ENCODE measurements at places on chromosomes 6 and 20. TPM values are rescaled to one million over a fixed set of nuclear protein-coding genes. Genes with fewer than 3 reads are reported as not detected.

DNA sequence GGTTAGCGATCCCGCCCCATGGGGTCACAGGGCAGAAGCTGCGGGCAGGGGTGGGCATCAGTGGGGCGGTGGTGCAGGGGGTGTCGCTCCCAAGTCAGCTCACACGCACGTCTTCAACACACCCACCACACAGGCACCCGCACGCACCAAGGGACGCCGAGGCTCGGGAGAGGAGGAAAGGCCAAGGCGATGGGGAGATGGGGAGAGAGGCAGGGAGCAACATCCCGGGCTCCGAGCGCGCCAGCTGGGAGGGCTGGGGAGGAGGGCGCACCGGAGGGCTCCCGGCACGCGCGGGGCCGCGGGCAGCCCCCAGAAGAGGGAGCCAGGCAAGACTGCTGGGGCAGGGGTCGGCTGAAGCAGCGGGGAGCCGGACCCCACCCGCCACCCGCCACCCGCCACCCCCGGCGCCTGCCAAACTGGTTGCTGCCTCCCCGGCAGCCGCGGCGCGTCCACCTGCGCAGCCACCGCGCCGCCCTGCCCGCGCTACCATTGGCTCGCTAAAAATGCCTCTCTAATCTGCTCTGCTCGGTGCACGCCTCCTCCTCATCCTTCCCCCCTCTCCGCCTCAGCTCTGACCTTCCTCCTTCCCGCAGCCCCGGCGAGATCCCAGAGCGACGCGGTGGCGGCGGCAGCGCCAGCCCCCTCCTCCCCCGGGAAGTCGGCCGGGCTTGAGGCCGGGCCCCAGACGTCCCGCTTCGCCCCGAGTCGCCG, at the start of gene PACSIN1:
TSS of gene PACSIN1 (plus strand) at position 546 of the 711 bp plus-strand sequence. CDS start 60,230 bp downstream, outside the sequence.
- no peak for DNase-seq

SLC52A3 gene
- polyA plus RNA-seq = 0.61 TPM

GRCh38 chr20:10369723-10370090, 64.3 kb downstream of the MKKS start:
- no peak for DNase-seq

DNA sequence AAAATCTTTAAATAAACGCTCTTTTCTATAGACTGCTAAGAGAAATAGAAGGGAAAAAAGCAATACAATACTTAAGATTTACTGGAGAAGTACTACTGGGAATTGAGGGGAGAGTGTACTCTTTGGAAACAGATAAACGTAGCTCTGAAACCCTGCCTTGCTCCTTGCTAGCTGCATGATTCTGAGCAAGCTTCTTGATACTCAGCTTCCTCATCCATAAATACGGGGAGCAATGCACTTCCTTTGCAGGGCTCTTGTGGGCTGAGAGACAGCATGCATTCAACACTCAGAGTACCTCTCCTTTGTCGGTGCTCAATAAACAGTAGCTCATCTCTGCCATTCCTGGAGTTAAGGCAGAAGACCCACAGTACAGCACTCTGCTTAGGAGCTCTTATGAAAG, 159.7 kb downstream of the BTBD9 start:
- DNase-seq = no peak

HLA-G gene
- polyA plus RNA-seq = 5.2 TPM

COL21A1 gene
- 148 TPM for polyA plus RNA-seq

DNA sequence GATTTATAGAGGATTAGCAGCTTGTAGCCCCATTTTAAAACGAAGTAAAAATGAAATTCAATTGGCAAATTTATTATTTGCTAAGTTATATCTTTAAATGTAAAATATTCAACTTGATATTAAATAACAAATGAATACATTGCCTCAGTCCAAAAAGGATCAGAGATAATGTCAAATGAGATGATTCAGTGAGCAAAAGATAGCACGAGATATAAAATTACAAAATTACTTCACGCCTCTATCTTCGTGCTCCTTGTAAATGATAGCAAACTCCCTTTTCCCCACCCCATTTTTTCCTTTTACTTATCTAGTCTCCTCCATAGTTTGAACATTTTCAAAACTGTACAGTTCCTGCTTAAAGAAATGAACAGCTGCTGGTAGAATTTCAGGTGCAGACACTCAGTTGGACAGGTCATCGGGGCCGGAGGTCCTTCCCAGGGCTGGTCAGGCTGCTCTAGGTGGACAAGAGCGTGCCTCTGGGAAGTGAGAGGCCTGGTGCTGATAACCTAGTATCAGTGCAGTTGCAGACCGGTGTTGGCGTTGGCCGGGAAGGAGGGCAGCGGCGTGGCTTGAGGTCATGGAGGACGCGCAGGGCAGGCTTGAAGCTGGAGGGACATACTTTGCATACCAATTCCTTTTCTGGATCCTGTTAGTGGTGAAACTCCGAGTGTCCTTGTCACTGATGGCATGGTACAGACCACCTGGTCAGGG, 83.9 kb downstream of the CDC5L start:
- DNase-seq = no peak

TMC2 gene
- 0.37 TPM for polyA plus RNA-seq

MMP24OS gene
- polyA plus RNA-seq = 31.9 TPM

MRAP2 gene
- 5.7 TPM for polyA plus RNA-seq

- DNase-seq = no peak
Observed at GRCh38 chr6:82348130-82348529, 15.5 kb upstream of the TPBG start.

GRCh38 chr6:78936515-78936914, 69.2 kb downstream of the IRAK1BP1 start:
- DNase-seq = no peak

- no peak for DNase-seq
Observed at GRCh38 chr20:532530-532929, 11.1 kb downstream of the CSNK2A1 start.

DNA sequence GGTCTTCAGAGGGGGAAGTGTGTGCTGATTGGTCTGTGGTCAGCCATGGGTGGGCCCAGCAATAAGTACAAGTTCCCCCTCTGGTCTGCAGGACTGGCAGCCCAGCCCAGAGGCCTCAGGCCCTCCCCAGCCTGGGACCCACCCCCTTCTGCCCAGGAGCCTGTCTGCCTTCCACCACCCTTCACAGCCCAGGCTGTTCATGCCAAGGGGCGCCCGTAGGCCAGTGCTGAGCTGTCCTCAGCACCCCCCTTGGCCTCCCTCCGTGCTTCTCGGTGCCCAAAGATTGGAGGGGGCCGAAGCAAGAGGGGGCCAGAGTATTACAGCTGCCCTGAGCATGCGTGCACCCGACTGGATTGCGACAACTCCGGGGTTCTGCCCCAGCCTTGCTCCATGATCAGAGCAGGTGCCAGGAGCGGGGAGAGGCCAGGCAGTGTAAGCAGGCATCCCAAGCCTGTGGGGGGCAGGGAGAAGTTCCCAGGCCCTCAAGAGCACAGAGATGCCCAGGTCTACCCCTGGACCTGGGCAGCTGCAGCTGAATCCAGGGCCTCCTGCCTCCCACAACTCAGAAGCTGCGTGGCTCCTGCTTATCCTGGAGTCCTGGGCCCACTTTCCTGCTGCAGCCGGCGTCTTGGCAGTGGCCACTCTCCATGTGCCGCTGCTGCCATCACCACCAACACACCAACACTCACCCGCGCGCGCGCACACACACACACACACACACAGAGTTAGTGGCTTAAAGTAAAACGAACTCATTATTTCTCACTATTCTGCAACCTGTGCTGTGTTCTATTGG, 33.3 kb downstream of the CST9L start:
- DNase-seq = no peak

- no peak for DNase-seq
Observed at GRCh38 chr6:76275746-76276145, 203.3 kb upstream of the IMPG1 start.

CTAGE9 gene
- not detected for polyA plus RNA-seq

- DNase-seq = no peak
Observed at GRCh38 chr6:169173532-169174268, 79.9 kb downstream of the THBS2 start.

DNA sequence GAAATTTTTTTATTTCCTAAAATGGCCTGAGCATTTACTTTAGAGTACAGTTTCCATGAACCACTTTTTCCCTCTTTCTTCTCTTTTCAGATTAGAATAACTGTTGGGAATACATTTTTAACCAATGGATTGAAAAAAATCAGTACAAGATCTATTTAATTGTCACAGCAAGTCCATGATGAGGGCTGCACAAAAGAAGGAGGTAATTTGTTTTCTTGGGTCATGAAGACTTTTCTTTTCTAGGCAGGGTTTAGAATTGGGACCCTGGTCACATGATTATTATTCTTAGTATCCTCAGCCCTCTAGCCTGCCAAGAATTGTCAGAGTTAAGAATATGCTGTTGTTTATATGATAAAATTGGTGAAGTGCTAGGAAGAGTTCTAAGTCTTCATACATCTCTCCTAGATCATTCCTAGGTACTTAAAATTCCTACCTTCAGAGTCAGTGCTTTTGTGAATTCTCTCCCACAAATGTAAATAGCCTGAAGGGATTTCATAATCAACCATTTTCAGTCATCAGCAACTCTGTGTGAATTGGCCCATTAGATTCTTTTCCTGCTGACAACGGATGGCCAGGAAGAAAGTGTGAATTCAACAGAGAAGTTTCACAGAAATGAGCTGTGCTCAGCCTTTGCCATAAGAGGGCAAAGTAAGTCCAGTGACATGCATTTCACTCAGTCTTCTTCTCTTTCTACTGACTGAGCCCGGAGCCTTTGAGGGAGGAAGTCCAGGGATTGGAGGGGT, 32.4 kb upstream of the TPBG start:
- DNase-seq = no peak

GGT7 gene
- polyA plus RNA-seq = 38.8 TPM

GRCh38 chr6:137995371-137995770, 111.8 kb downstream of the PERP start:
- no peak for DNase-seq

GRCh38 chr20:58555078-58555765, 40.0 kb upstream of the APCDD1L start:
- DNase-seq = no peak

DNA sequence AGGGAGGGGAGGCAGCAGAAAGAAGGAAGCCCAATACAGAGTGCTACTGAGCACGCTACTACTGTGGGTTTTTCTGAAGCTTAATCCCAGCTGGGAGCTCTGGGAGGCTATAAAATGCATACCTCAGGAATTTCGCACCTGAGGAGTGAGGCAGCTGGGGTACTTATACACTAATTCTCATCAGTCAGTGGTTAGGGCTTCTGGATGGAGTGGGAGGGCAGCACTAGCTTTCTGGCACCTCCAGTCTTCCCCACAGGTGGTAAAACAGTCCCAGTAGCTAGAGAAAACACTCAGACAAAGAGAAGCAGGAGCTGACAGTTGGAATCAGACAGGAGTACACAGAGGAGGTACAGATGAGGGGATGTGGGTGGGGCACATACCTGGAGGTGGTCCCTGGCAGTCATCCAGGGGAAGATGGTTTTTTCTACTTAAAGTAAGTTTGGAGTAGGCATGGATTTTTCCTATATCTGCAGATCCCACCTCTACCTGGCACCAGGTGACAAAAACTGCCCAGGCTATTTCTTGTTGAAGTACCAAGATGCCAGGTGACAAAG, 37.8 kb downstream of the CPXM1 start:
- DNase-seq = no peak

DNA sequence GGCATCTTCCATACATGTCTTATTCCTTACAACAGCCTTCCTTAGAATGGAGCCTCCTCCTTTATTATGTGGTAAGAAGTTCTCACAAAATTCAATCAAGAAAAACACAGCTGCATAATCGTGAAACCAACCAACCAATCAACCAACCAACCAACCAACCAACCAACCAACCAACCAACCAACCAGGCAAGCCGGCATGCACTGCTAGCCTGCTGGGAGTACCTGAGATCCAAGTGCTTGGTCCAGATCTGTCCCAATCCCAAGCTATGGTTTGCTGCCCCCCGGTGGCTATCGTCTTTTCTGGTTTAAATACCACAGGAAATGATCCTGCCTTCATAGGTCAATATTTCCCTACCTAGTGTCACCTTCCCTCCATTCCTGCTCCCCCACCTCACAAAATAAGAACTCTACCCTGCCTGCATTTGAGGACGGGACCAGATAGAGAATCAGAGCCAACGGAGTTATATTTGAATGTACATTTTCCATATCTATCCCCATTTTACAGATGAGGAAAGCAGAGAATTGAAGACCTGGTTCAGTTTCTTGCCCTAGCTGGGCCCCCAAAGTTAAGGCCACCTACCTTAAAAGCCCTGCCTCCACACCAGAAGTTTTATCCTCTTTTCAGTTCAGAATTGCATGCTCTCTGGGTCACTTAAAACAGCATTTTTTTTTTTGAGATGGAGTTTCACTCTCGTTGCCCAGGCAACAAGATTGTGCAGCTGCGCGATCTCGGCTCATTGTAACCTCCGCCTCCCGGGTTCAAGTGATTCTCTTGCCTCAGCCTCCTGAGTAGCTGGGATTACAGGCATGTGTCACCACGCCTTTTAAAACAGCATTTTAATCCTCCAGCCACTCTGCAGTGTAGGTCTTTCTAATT, 27.1 kb downstream of the RAB44 start:
- peak; percentile 45 for DNase-seq

BMP7 gene
- polyA plus RNA-seq = 15.8 TPM

DNA sequence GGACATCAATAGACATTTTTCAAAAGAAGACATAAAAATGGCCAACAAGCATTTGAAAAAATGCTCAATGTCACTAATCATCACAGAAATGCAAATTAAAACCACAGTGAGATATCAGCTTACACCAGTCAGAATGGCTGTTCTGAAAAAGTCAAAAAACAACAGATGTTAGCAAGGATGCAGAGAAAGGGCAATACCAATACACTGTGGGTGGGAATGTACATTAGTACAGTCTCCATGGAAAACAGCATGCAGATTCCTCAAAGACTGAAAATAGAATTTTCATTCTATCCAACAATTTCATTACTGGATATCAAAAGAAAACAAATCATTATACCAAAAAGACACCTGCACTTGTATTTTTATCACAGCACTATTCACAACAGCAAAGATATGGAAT, 85.3 kb downstream of the DCDC2 start:
- no peak for DNase-seq

LY6G6D gene
- not detected for polyA plus RNA-seq

GRCh38 chr6:53461041-53461656, 83.8 kb downstream of the GCLC start:
- no peak for DNase-seq
